Naive thymus-derived CD8-positive, alpha-beta T cell (primary cell): ENCODE measurements at places on chromosomes 16 and 17. TPM values are rescaled to one million over a fixed set of nuclear protein-coding genes. Genes with fewer than 3 reads are reported as not detected.
A peak's percentile ranks its signal among the peaks of the same experiment; 100 is the strongest.

- DNase-seq: no peak
- peaks cover 31% of the 10 kb centered on the region for H3K27me3 ChIP-seq
- H3K36me3 ChIP-seq: no peaks in the 10 kb centered on the region
- H3K4me3 ChIP-seq: no peak overlapping the region
- no peak overlapping the region for H3K27ac ChIP-seq
Observed at GRCh38 chr17:80125656-80126448, 21.1 kb downstream of the EIF4A3 start.

GRCh38 chr16:10791048-10791447 lies 27.5 kb downstream of the TVP23A start:
- no peak overlapping the region for H3K27ac ChIP-seq
- no peaks in the 10 kb centered on the region for H3K27me3 ChIP-seq
- H3K4me3 ChIP-seq: no peak overlapping the region
- H3K4me1 ChIP-seq: no peaks in the 10 kb centered on the region
- H3K36me3 ChIP-seq: no peaks in the 10 kb centered on the region
- no peak for DNase-seq

GRCh38 chr17:65472666-65473309 lies 88.7 kb downstream of the AXIN2 start:
- no peak for DNase-seq
- no peak overlapping the region for H3K27ac ChIP-seq
- H3K27me3 ChIP-seq: no peaks in the 10 kb centered on the region

GRCh38 chr17:63587770-63588169 lies 12.9 kb upstream of the TACO1 start:
- peaks cover 87% of the 10 kb centered on the region for H3K36me3 ChIP-seq
- H3K4me1 ChIP-seq: peaks cover 20% of the 10 kb centered on the region
- no peak for DNase-seq
- H3K27me3 ChIP-seq: no peaks in the 10 kb centered on the region
- H3K4me3 ChIP-seq: no peak overlapping the region
- H3K27ac ChIP-seq: no peak overlapping the region

- H3K27ac ChIP-seq: peak overlapping the region; percentile 43
- H3K36me3 ChIP-seq: no peaks in the 10 kb centered on the region
- peak overlapping the region; percentile 80 for H3K4me3 ChIP-seq
Observed at GRCh38 chr17:9239246-9239792, 218.0 kb downstream of the NTN1 start.

- H3K27ac ChIP-seq: no peak overlapping the region
- no peaks in the 10 kb centered on the region for H3K36me3 ChIP-seq
- no peak overlapping the region for H3K4me3 ChIP-seq
- H3K4me1 ChIP-seq: peaks cover 24% of the 10 kb centered on the region
Observed at GRCh38 chr17:9294661-9295210, 273.4 kb downstream of the NTN1 start.

DNA sequence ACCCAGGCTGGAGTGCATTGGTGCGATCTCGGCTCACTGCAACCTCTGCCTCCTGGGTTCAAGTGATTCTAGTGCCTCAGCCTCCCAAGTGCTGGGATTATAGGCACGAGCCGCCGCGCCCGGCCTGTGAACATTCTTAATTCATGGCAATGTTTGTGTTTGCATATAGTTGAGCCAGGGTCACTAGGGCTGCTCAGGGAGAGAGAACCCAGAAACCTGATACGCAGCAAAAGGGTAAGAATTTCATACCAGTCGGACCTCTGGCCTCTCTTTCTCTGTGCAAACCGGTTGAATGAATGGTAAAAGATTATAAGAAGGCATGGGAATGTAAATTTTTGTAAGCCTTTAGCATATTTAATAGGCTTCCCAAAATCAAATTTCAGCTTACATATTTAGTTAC lies 6.9 kb upstream of the TMEM98 start:
- no peak overlapping the region for H3K4me3 ChIP-seq
- peaks cover under 1% of the 10 kb centered on the region for H3K27me3 ChIP-seq
- H3K36me3 ChIP-seq: no peaks in the 10 kb centered on the region
- H3K4me1 ChIP-seq: no peaks in the 10 kb centered on the region
- no peak overlapping the region for H3K27ac ChIP-seq

GRCh38 chr17:35907691-35908090 lies 22.9 kb downstream of the RDM1 start:
- H3K4me1 ChIP-seq: peaks cover under 1% of the 10 kb centered on the region
- H3K27me3 ChIP-seq: no peaks in the 10 kb centered on the region
- no peaks in the 10 kb centered on the region for H3K36me3 ChIP-seq
- H3K27ac ChIP-seq: no peak overlapping the region
- H3K4me3 ChIP-seq: no peak overlapping the region

DNA sequence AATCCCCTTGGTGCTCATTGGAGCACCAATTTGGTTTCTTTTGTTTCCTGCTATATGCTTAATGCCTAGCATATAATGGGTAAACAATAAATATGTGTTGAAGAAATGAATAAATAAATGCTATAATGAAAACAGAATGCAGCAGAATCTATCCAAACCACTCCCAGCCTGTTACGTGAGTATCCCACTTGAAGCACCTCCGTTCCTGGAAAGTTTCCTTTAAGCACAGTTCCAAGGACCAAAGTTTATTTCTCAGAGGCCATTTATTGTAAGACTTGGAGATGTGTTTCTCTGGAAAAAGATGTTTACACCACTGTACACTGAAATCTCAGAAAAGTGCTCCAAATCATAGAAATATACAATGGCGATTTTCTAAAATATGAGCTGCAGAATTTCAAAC lies 187.0 kb downstream of the SOX9 start:
- H3K27me3 ChIP-seq: peaks cover 2% of the 10 kb centered on the region
- no peaks in the 10 kb centered on the region for H3K36me3 ChIP-seq
- no peaks in the 10 kb centered on the region for H3K4me1 ChIP-seq
- DNase-seq: no peak
- no peak overlapping the region for H3K4me3 ChIP-seq

DNA sequence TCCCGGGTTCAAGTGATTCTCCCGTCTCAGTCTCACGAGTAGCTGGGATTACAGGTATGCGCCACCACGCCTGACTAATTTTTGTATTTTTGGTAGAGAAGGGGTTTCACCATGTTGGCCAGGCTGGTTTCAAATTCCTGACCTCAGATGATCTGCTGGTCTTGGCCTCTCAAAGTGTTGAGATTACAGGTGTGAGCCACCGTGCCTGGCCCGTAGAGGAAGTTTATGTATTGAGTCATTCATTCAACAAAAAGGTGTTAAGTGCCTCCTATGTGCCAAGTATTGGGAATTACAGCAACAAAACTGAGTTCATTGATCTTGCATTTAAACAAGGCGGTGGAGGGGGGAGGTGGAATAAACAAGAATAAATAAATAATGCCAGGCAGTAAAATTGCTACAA lies 10.2 kb upstream of the CNOT1 start:
- no peaks in the 10 kb centered on the region for H3K36me3 ChIP-seq
- no peak overlapping the region for H3K4me3 ChIP-seq
- H3K27me3 ChIP-seq: peaks cover 1% of the 10 kb centered on the region
- no peak overlapping the region for H3K27ac ChIP-seq
- no peak for DNase-seq

- peaks cover 61% of the 10 kb centered on the region for H3K4me1 ChIP-seq
- no peak overlapping the region for H3K27ac ChIP-seq
- no peak for DNase-seq
- H3K27me3 ChIP-seq: no peaks in the 10 kb centered on the region
Observed at GRCh38 chr17:69431835-69432234, 17.3 kb downstream of the MAP2K6 start.

DNA sequence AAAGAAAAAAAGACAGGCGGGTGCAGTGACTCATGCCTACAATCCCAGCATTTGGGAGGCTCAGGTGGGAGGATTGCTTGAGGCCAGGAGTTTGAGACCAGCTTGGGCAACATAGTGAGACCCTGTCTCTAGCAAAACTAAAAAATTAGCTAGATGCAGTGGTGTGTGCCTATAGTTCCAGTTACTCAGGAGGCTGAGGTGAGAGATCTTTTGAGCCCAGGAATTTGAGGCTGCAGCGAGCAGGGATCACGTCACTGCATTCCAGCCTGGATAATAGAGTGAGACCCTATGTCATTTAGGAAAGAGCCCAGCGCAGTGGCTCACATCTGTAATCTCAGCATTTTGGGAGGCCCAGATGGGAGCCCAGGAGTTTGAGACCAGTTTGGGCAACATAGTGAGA lies 126.6 kb downstream of the CMIP start:
- H3K27me3 ChIP-seq: no peaks in the 10 kb centered on the region
- no peak for DNase-seq
- H3K27ac ChIP-seq: peak overlapping the region; percentile 37
- peaks cover 22% of the 10 kb centered on the region for H3K4me1 ChIP-seq

- no peak for DNase-seq
- H3K27me3 ChIP-seq: no peaks in the 10 kb centered on the region
- no peak overlapping the region for H3K4me3 ChIP-seq
- H3K27ac ChIP-seq: no peak overlapping the region
Observed at GRCh38 chr17:57578608-57579225, 166.4 kb downstream of the CCDC182 start.

GRCh38 chr16:15610369-15610871 lies 32.5 kb downstream of the MARF1 start:
- no peak for DNase-seq
- H3K4me1 ChIP-seq: peaks cover 3% of the 10 kb centered on the region
- no peaks in the 10 kb centered on the region for H3K36me3 ChIP-seq
- H3K4me3 ChIP-seq: no peak overlapping the region
- H3K27ac ChIP-seq: no peak overlapping the region

DNA sequence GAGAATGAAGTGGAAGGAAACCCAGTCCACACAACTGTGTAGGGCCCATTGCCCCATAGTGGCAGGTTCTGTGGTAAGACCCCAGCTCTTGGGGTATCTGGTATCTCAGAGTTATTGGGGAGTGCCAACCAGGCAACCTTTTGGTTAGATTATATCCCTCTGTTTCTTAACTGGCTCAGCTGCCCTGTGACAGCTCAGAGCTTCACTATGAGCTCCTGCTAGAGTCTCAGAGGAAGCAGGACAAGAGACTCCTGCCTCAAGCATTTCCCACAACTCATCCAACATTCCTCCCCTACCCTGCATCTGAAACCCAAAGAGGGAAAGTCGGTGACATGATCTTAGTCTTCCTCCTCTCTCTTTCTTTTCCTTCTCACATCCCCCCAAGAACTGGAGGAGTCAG lies 292.3 kb downstream of the SHISA9 start:
- no peak overlapping the region for H3K27ac ChIP-seq
- H3K27me3 ChIP-seq: no peaks in the 10 kb centered on the region
- H3K4me3 ChIP-seq: no peak overlapping the region
- no peak for DNase-seq
- H3K36me3 ChIP-seq: no peaks in the 10 kb centered on the region
- no peaks in the 10 kb centered on the region for H3K4me1 ChIP-seq

DNA sequence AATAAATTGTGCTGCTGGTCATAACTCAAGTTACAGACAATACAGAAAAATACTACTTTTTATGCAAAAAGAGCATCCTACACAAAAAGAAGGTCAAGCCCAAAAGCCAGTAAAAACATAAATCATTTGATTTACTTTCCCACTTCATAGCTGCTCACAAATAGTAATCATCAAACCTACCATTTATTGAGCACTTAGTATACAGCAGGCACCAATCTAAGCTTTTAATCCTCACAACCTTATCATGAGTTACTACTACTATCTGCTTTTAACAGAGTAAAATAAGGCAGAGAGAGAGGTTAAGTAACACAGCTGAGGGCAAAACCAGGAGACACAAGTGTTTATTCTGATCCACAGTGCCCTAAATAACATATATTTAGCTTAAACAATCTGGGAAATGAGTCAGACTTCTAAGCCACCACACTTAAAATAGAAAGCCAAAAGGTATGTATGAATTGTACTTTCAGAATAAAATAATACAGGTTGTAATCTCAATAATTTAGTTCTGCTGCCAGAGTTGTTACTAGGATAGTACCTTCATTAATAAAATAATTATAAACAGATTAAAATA lies 1.7 kb upstream of the AARS1 start:
- H3K27ac ChIP-seq: peak overlapping the region; percentile 32
- peaks cover 18% of the 10 kb centered on the region for H3K4me1 ChIP-seq
- DNase-seq: no peak

DNA sequence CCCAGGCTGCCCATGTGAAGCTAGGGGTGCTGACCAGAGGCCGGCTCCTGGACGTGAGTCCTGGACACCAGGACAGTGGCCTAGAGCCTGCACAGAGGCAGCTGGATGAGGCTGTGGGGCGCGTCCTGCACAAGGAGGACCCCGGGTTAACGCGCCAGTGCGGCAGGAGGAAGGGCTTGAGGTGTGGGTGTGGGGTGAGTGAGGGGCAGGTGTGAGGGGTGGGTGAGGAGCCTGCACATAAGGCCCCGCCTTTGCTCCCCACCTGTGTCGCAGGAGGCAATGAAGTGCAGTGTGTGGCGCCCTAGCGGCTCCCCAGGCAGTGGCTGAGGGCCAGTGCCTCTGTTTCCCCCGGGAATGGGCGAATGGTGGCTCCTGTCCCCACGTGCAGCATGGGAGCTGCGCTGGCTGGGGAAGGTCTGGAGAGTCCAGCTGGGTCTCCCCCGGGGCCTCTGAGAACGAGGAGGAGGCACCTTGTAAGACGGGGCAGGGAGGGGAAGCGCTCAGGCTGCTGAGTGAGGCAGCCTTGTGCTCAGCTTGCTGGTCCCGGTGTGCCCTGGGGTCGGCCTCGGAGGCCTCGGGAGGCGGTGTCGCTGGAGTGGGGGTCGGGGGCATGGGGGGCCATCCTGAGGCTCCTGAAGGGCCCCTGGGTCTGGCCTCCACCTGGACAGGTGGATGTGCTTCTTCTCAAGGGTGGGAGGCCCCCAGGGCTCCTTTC lies 3.2 kb downstream of the CD7 start:
- H3K36me3 ChIP-seq: no peaks in the 10 kb centered on the region
- DNase-seq: no peak
- peaks cover 32% of the 10 kb centered on the region for H3K4me1 ChIP-seq
- peaks cover 2% of the 10 kb centered on the region for H3K27me3 ChIP-seq

GRCh38 chr16:81715358-81716196 lies 63.5 kb upstream of the PLCG2 start:
- H3K27ac ChIP-seq: peak overlapping the region; percentile 83
- peak overlapping the region; percentile 78 for H3K4me3 ChIP-seq
- H3K27me3 ChIP-seq: no peaks in the 10 kb centered on the region
- DNase-seq: peak; percentile 67
- no peaks in the 10 kb centered on the region for H3K36me3 ChIP-seq

GRCh38 chr16:88662222-88662842 lies 559 bp downstream of the MVD start:
- DNase-seq: no peak
- peaks cover 31% of the 10 kb centered on the region for H3K4me1 ChIP-seq
- H3K27me3 ChIP-seq: no peaks in the 10 kb centered on the region
- H3K27ac ChIP-seq: peak overlapping the region; percentile 93

RECQL5 gene
- total RNA-seq: 76.0 TPM

ZP2 gene
- total RNA-seq: not detected

FADS6 gene
- total RNA-seq: not detected

ESRP2 gene
- total RNA-seq: 0.22 TPM

CLEC18C gene
- total RNA-seq: 2.2 TPM
